NCI-H1417 treated with DMSO at 0.1 percent for 48 hours (cell line): ENCODE measurements at places on chromosomes 12 and 14.

DNA sequence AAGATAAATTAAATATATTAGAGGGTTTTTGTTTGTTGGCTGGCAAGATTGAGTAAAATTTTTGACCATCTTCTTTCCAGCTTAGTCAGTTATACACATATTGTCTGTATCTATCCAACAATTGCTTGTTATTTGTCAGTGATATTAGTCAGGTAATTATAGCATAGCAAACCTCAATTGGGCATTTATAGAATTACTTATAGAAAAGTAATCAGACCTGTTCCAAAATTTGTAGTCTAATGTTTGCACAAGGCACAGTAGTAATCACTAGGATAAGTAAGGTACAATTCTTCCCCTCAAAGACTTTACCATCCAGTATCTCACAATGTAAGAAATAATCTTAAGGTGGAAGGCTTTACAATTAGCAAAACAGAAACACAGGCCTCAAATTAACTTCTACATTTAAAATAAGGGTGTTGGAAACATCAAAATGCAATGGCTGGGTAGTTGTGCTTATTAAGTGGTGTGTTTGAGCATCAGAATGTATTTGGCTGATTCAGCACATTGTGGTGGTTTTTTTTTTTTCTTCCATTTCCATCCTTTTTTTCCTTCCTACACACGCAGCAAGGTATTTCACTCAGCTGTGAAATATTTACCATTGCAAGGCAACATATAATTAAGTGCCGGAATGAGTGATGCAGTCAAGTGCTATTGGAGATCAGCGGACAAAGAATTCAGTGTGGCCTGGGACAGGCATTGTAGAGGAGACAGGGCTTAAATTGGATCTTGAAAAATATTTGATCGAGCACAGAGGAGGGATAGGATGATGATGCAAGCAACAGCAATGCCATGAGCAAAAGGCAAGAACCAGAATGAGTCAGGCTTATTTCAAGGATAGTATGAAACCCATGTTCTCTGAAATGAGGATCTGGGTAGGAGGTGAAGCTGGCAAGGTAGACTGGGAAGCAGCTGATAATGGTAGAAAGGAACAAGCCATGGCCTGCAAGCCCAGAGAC is 178.2 kb downstream of the AKAP6 start:
- peak; percentile 28 for DNase-seq

- DNase-seq = no peak
These were observed 449.9 kb upstream of the FLRT2 start for GRCh38 chr14:85079842-85080730.

DNA sequence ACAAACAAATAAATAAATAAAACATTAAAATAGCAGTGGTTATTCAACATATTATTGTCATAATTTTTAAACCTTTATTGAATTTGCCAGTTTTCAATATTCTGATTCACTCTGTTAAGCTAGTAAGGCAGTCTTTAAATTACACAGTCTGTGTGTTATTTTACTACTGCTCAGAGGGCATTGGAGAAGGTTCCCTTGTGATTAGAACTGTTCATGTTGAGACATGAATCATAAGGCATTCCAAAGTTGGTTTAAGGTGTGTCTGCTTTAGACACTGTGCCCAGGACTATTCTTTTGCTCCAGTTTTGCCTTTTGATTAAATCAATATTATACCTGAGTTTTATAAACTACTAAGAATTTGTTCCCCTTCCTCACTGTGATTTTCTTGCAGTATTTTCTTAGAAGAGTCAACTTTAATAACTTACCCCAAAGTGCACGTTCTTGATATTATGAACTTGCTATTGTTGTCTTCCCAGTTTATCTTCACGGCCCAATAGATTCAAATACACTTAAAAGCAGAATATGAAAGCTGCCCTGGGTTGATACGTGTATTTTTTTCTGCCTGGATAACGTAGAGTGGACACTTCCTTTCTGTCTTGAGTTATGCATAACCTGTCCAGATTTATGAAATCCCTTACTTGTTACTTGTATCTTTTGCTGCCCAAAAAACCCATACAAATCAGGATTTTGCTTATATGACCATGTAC is 105.3 kb upstream of the BCAT1 start:
- no peak for DNase-seq

DNA sequence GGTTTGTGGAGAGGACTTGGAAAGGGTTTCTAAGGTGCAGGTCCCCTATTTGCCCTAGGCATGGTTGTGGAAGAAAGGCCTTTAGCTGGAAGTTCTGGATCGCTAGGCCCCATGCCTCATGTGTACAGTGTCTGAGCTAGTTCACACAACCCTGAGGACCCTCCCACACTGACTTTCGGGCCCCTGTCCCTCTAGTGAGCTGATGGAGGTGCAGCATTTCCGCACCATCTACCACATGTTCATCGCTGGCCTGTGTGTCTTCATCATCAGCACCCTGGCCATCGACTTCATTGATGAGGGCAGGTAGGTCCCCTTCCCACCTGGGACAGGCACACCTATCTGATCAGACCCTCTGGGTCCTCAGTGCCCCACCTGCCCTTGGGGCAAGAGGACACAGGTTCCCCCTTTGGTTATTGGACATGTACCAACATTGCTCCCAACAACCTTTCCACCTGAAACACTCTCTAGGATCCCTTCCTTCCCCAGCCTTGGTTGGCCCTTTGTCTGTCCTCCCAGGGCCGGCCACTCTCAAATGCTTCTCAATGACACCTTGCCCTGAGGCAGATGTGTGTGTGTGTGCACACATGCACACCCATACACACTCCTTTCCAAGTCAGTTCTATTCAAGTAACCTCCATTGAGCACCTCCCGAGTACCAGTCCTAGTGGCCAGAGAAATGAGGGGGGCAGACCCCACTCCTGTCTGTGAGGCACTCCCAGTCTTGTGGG is 2.6 kb downstream of the SOAT2 start:
- no peak for DNase-seq

DNA sequence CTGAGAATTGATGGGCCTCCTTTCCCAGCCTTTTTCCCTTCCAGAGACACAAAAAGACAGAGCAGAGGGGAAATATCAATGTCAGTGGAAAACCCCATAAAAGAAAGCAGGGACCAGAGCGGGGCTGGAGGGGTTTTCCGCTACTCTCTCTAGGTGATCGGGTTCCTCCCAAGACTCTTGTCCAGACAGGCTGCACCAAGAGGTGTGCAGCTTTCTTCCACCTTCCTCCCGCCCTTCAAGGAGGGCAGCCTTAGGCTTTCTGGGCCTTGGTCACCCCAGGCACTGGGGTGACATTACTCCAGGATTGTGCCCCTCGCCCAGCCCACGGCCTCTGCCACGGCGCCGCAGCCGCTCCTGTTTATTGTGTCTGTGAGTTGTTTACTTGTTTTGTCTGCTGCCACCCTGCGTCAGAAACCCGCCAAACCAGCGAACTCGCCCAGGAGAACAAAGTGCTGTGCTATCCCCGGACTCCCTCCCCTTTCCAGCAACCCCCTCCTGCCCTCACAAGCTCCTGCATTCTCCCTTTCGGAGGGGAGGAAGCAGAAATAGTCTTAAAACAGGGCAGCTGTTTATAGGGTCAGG is 6.7 kb upstream of the HOXC6 start:
- no peak for DNase-seq

- no peak for DNase-seq
These were observed 167.4 kb downstream of the DICER1 start for GRCh38 chr14:94989946-94990345.
